Neural crest cell (in vitro differentiated cells): ENCODE measurements at places on chromosomes 11 and 22. TPM values are rescaled to one million over a fixed set of nuclear protein-coding genes. Genes with fewer than 3 reads are reported as not detected.

DSCAML1 gene
- total RNA-seq = 0.09 and 0.25 TPM in 2 replicates

OLFML1 gene
- 0.84 and 1.1 TPM in 2 replicates for total RNA-seq

SYT7 gene
- total RNA-seq = 3.8 and 4.1 TPM in 2 replicates

KCNK7 gene
- total RNA-seq = 1.0 and 1.1 TPM in 2 replicates

ABCC8 gene
- total RNA-seq = 4.6 and 6.1 TPM in 2 replicates

SOX6 gene
- total RNA-seq = 18.6 and 19.6 TPM in 2 replicates

MS4A15 gene
- not detected in 2 replicates for total RNA-seq

SAA1 gene
- total RNA-seq = not detected in 2 replicates

TRPC6 gene
- total RNA-seq = not detected in 2 replicates

MRGPRF gene
- 0.16 and 0.23 TPM in 2 replicates for total RNA-seq

ADAMTS15 gene
- total RNA-seq = 7.5 and 7.7 TPM in 2 replicates

ANO3 gene
- total RNA-seq = 0.33 and 0.39 TPM in 2 replicates

IL17REL gene
- 0.07 TPM in 1 of 2 replicates, not detected in the other for total RNA-seq

NAV2 gene
- 14.1 and 15.5 TPM in 2 replicates for total RNA-seq

YPEL4 gene
- total RNA-seq = 0.37 and 0.55 TPM in 2 replicates

KDELR3 gene
- 5.1 and 5.3 TPM in 2 replicates for total RNA-seq

EHF gene
- not detected in 2 replicates for total RNA-seq

PRRG4 gene
- total RNA-seq = not detected in 2 replicates

CCDC116 gene
- total RNA-seq = 1.2 and 1.3 TPM in 2 replicates

CLDN25 gene
- not detected in 2 replicates for total RNA-seq

RASSF7 gene
- total RNA-seq = 7.3 and 7.4 TPM in 2 replicates

C1QTNF5 gene
- total RNA-seq = 1.9 and 2.1 TPM in 2 replicates

SMIM35 gene
- total RNA-seq = not detected in 2 replicates

OOSP4A gene
- not detected in 2 replicates for total RNA-seq

KREMEN1 gene
- 3.9 and 4.9 TPM in 2 replicates for total RNA-seq

PKDREJ gene
- total RNA-seq = 0.02 TPM in 1 of 2 replicates, not detected in the other

SCUBE2 gene
- 7.5 and 11.0 TPM in 2 replicates for total RNA-seq

TMEM41B gene
- 33.4 and 36.9 TPM in 2 replicates for total RNA-seq

DDTL gene
- total RNA-seq = not detected in 2 replicates

IFITM1 gene
- total RNA-seq = 2.0 and 2.3 TPM in 2 replicates

SLC17A6 gene
- 1.4 and 1.8 TPM in 2 replicates for total RNA-seq

XPNPEP3 gene
- 34.7 and 37.0 TPM in 2 replicates for total RNA-seq

NRIP3 gene
- total RNA-seq = 1.7 and 2.1 TPM in 2 replicates

DRD2 gene
- total RNA-seq = 2.8 and 2.9 TPM in 2 replicates

HPX gene
- 4.3 and 6.0 TPM in 2 replicates for total RNA-seq

OR52I2 gene
- not detected in 2 replicates for total RNA-seq

TRIM49 gene
- not detected in 2 replicates for total RNA-seq

APOBEC3G gene
- 1.3 and 2.1 TPM in 2 replicates for total RNA-seq

OR6A2 gene
- 0.20 and 0.21 TPM in 2 replicates for total RNA-seq

PTPRCAP gene
- 0.84 and 1.6 TPM in 2 replicates for total RNA-seq

INTS4 gene
- 49.7 and 54.4 TPM in 2 replicates for total RNA-seq

LINC01488 gene
- 0.11 TPM in 1 of 2 replicates, not detected in the other for total RNA-seq

TMEM191B gene
- total RNA-seq = 1.0 and 1.5 TPM in 2 replicates

GPR83 gene
- total RNA-seq = 0.30 and 0.34 TPM in 2 replicates

ZW10 gene
- total RNA-seq = 28.2 and 29.2 TPM in 2 replicates

MAP4K2 gene
- 13.1 and 14.6 TPM in 2 replicates for total RNA-seq
